Amniotic epithelial cell (primary cell): ENCODE measurements at places on chromosomes 6 and 20.

DNA sequence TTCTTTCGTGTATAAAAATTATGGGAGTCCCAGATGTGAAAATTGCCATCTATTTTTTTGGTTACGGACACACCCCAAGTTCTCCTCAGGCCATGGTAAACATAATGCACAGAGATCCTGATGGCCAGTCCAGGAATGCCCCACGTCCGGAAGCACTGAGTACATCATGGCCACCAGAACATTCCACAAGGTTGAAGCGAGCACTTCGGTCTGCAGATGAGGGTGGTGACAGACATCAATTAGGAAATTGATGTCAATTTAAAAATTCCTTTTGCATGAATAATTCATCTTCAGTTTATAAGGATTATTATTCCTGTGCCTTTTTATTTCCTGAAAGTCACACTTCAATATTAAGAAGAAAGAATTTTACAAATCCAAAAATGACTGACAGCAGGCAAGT lies 13.2 kb upstream of the EXOC2 start:
- DNase-seq, result no peak

DNA sequence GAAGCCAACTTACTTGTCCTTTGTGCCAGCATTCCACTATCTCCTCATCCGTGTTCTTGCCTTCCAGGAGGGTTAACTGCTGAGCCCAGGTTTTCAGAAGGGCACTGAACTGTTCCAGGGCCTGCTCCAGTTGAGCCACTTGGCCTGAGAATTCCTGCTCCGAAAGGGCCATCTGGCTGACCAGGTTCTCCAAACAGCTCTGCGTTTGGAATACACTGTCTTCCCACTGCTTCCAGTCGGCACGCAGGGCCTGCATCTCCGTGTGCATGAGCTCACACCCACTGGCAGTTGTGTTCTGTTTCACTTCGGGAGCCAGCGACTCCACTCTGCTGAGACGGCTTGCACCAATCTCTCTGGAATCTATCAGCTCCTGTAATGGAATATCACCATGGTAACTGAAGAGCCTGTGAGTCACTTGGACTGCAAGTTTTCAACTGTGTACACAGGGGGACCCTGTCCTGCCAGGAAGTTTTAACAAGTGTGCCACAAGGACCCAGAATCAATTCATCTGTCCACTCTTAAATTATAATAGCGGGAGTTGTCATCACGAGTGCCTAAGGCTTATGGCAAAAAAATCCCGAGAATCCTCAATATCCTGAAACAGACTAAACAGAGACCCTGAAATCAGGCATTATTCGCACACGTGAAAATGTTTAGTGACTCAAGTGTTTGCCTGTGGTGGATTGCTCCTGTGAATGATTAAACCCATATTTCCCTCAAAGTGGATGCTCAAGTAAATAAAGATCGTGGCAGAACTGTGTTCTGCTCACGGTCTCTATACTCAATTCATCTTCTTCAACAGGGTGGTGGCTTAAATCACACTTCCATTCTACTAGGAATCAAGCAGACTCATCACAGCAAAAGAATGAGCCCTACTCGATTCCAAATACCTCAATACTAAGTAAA lies 255.9 kb downstream of the SYNE1 start:
- peak; percentile 90 for DNase-seq

GRCh38 chr6:56459030-56459805 lies 183.5 kb downstream of the DST start:
- DNase-seq, result no peak

GRCh38 chr6:145015739-145016558 lies 719.4 kb downstream of the EPM2A start:
- peak; percentile 88 for DNase-seq

- no peak for DNase-seq
Observed at GRCh38 chr6:54115966-54116365, 4.7 kb downstream of the MLIP start.

- no peak for DNase-seq
Observed at GRCh38 chr6:16421462-16421960, 183.1 kb downstream of the GMPR start.

DNA sequence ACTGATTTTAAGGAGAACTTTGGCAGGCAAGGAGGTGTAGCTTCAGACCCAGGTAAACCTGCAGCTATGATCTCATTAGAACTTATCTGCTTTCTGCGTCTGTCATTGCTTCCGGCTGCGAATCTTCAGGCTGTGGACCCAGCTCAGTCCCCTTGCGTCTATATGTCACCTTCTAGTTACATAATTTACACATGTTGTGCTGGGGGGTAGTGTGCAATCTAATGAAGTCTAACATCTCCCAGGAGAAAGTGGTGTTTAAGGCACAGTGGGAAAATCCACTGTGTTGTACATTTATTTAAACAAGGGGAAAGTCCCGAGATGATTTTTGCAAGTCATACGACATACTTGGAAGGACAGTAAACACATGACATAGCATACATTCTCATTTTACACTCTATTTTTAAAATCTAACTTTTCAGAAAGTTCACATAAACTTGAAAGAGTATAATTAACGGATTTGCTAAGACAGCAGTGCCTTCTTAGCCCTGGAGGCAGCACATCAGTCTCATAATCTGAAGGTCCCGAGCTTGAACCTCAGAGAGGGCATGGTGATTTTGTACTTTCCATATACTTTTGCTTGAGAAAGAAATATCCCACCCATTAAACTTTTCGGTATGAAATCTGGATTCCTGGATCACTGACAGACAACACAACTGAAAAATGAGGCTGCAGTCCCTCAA lies 35.2 kb downstream of the GPX6 start:
- DNase-seq, result no peak

- DNase-seq, result peak; percentile 63
Observed at GRCh38 chr6:169654598-169655391, 47.0 kb downstream of the WDR27 start.

- DNase-seq, result no peak
Observed at GRCh38 chr20:37803438-37804307, 99.3 kb upstream of the VSTM2L start.

DNA sequence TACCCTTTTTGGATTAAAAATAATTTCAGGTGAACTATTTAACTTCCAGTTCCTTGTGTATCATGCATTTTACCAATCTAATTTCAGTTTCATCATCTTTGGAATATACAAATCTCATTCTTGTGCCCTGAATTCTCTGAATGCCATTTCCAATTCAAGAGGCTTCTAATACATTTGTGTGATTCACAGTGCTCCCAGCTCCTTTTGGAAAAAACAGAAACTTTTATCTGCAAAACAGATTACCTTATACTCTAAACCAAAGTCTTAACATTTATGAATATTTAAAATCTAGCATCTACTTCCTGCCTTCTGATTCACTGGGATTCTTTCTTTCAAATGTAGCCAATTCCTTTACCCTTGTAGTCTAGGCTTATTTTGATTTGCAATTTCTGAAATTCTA lies 11.1 kb upstream of the PEX7 start:
- peak; percentile 43 for DNase-seq

DNA sequence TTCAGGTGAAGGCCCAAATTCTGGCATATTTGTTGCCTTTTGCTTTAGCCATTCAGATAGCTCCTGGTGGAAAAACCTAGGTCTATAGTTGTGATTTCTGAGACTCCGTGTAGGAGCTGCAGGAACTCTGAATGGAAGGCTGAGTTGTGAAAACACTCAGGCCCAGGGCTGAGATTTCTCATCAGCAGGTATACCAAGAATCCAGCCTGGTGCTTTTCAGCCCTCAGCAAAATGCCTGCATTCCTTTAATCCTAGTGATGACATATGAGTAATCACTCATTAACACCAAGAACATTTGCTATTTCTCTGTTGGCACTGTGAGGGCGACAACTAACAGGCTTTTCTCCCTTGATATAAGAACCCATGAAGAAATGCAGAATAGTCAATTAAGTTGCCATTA lies 546.1 kb upstream of the MAN1A1 start:
- DNase-seq, result no peak

- peak; percentile 86 for DNase-seq
Observed at GRCh38 chr20:50635676-50636600, 55.4 kb downstream of the RIPOR3 start.

DNA sequence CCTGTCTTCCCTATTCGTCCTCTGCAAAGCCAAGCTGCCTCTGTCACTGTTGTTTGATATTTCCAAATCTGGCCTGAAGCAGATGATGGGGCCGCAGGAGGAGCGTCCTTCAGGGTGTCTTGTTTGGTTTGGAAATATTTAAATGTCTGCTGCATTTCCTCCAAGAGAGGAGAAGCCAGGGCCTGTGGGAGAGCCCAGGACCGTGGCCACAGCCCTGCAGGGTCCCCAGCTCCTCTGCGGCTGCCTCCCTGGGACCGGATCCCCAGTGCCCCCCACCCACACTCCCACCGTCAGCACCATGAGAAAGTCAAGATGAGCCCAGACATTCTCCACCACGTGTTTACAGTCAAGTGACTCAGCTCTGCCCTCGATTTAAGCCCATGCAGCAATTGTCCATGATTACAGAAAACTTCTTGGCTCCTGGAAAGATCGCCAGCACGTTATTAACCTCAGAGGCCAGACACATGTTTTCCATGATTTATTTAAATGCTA lies 18.2 kb downstream of the FOXF2 start:
- no peak for DNase-seq

DNA sequence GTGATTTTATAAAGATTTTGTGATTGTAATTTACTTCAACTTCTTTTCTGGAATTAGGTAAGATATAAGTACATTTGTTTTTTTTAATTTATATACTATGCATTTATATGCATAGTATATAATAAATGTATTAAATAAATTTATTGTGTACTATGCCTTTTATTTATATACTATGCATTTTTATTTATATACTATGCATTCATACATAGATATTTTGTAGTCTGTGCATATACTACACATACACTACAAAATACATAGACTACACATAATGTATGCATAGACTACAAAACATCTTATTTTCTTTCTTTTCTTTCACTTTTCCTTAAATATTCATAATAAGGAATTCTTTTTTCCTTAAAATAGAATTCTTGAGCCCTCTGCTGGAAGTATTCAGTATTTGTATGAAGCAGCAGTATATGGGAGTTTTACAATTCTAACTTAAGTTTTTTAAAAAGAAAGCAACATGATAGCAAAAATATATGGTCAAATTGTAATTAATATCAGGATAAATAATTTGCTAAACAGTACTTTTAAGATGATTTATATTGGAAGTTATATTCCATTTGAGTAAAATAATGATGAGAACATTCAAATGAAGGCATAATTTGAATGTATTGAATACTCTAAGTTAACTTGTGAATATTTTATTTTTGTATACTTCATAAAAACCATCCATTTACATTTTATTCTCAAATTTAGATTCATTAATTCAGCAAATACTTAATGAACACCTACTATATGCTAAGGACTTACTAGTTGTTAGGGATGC lies 129.3 kb downstream of the KLHL32 start:
- DNase-seq, result peak; percentile 27

- DNase-seq, result no peak
Observed at GRCh38 chr20:61662226-61662967, 403.3 kb downstream of the TAF4 start.

DNA sequence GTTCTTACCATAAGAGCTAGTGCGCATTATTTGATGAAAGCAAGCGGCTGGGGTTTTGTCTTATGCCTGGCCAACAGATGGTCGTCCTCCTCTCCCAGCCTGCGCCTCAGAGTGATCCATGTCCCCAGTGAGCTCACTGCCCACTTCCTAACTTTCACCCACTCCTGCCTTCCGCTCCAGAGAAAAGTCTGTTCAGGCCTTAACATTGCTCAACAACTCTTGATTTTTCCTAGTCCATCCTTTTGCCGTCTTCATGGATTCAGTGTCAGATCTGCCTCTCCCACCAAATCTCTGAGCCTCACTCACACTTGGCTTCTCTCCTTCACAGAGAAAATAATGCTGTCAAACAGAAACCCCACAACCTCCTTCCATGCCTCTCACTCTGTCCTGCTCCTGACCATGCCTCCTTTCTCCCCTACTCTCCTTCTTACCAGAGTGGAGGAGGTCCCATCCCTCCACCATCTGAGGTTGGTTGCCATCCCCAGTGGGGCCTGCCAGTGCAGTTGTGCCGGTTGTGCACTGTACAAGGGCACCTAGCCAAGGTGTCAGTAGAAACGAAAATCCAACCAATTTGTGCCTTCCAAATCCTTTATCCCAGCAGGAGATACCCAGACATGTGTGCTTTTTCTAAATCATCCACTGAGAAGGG lies 58.9 kb upstream of the SRSF6 start:
- no peak for DNase-seq

- peak; percentile 88 for DNase-seq
Observed at GRCh38 chr20:46558511-46558959, 8.1 kb upstream of the OCSTAMP start.

GRCh38 chr6:94254689-94255088 lies 835.3 kb upstream of the EPHA7 start:
- peak; percentile 9 for DNase-seq

GRCh38 chr6:161882196-161882765 lies 608.4 kb upstream of the AGPAT4 start:
- no peak for DNase-seq
